ENCODE measurements at places on chromosomes 5 and 9. TPM values are rescaled to one million over a fixed set of nuclear protein-coding genes. Genes with fewer than 3 reads are reported as not detected.

Gene AGXT2
- total RNA-seq, result not detected

Gene CDH9
- total RNA-seq, result not detected

Gene LRRC19
- total RNA-seq, result not detected

Gene CCDC192
- total RNA-seq, result not detected

Gene ARL14EPL
- total RNA-seq, result not detected

Gene STXBP1
- total RNA-seq, result 44.4 TPM

Gene PCDHA10
- total RNA-seq, result 0.14 TPM
